GM23248 (cell line): ENCODE measurements at places on chromosomes 13 and 19. TPM values are rescaled to one million over a fixed set of nuclear protein-coding genes. Genes with fewer than 3 reads are reported as not detected.

DNA sequence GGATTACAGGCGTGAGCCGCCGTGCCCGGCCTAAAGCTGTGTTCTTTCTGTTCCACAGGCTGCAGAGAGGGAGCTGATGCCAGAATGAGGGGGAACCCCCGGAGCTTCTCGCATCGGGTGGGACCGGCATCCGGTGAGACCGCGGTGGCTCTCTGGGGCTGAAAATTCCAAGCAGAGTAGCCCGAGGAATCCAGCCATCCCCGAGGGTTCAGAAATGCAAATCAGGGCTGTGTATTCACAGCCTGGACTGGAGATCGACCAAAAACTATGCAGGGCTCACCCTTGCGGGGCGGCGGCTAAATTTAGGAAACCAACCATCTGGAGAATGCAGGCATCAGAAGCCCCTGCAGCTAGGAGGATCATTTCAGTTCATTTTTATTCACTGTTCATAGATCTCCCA, 99.2 kb downstream of the GNG7 start:
- DNase-seq: peak; percentile 75
- peaks cover 9% of the 10 kb centered on the region; the same call in 1 of the 2 replicates for H3K4me1 ChIP-seq
- H3K4me3 ChIP-seq: peak overlapping the region; percentile 60
- H3K36me3 ChIP-seq: no peaks in the 10 kb centered on the region
- H3K27me3 ChIP-seq: no peaks in the 10 kb centered on the region
- H3K27ac ChIP-seq: peak overlapping the region; percentile 74

DNA sequence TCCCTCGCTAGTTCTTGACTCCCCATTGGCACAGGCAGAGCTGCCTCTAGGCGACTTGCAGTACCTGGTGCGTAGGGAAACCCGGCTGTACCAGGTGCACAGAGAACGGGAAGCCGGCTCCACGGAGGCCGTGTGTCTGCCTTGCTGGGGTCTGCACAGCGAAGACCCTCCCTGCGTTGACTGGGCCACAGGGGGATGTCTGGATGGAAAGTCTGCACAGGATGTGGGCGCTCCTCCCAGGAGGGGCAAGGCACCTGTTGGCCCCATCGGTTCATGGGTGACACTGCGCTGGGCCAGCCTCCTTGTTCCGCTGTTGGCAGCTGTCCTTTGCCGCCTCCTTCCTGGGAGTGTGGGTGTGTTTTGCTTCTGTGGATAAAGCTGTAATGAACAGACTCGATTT, 138.3 kb downstream of the TEX29 start:
- no peak for DNase-seq
- H3K27ac ChIP-seq: no peak overlapping the region
- H3K4me1 ChIP-seq: no peaks in the 10 kb centered on the region
- no peaks in the 10 kb centered on the region for H3K36me3 ChIP-seq

- H3K4me1 ChIP-seq: no peaks in the 10 kb centered on the region
- no peak overlapping the region for H3K4me3 ChIP-seq
Observed at GRCh38 chr13:80737513-80737912, 396.6 kb upstream of the SPRY2 start.

The CEACAM1 gene
- not detected in 2 replicates for total RNA-seq

- H3K27me3 ChIP-seq: no peaks in the 10 kb centered on the region
- no peaks in the 10 kb centered on the region for H3K36me3 ChIP-seq
- peak overlapping the region; percentile 82 for H3K4me3 ChIP-seq
- no peak overlapping the region for H3K27ac ChIP-seq
Observed at GRCh38 chr19:53131727-53132126, 983 bp downstream of the ZNF415 start.

- no peaks in the 10 kb centered on the region for H3K27me3 ChIP-seq
- H3K4me3 ChIP-seq: no peak overlapping the region
- H3K4me1 ChIP-seq: peaks cover 23% of the 10 kb centered on the region
- DNase-seq: no peak
- no peak overlapping the region for H3K27ac ChIP-seq
- no peaks in the 10 kb centered on the region for H3K36me3 ChIP-seq
Observed at GRCh38 chr13:100442095-100442832, 146.3 kb downstream of the GGACT start.

The C1QTNF9 gene
- not detected in 2 replicates for total RNA-seq

The TARM1 gene
- not detected in 2 replicates for total RNA-seq
